Aorta (tissue), 5 donors: ENCODE measurements at places on chromosomes 3 and 15. TPM values are rescaled to one million over a fixed set of nuclear protein-coding genes. Genes with fewer than 3 reads are reported as not detected.

Gene C3orf85
- total RNA-seq = not detected

Gene IQCF5
- not detected for total RNA-seq

Gene GP9
- total RNA-seq = not detected

Gene CCR9
- total RNA-seq = not detected

Gene CCR2
- total RNA-seq = 2.8 TPM
